Suppressor macrophage treated with lipopolysaccharide for 1 hour (primary cell): ENCODE measurements at places on chromosomes 5 and 9.

DNA sequence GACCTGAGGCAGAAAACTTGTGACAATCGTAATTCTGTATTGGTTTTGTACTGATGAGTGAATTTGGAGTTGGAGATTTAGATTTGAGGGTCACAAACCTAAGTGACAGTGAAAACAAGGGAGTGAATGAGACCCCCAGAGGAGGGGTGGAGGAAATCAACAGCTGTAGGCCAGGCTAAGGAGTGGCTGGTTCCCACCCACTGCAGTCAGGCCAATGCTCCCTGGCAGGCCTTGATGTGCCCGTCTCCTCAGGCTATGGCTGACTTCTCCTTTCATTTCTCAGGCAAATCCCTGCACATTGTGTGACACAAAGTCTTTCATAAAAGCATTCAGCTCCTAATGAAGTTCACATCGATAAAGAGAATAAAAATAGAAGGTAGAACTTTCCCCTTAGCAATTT is 557.6 kb downstream of the CETN3 start:
- no peak for DNase-seq

GRCh38 chr9:130107234-130107861 is 53.6 kb downstream of the GPR107 start:
- peak; percentile 93 for DNase-seq

DNA sequence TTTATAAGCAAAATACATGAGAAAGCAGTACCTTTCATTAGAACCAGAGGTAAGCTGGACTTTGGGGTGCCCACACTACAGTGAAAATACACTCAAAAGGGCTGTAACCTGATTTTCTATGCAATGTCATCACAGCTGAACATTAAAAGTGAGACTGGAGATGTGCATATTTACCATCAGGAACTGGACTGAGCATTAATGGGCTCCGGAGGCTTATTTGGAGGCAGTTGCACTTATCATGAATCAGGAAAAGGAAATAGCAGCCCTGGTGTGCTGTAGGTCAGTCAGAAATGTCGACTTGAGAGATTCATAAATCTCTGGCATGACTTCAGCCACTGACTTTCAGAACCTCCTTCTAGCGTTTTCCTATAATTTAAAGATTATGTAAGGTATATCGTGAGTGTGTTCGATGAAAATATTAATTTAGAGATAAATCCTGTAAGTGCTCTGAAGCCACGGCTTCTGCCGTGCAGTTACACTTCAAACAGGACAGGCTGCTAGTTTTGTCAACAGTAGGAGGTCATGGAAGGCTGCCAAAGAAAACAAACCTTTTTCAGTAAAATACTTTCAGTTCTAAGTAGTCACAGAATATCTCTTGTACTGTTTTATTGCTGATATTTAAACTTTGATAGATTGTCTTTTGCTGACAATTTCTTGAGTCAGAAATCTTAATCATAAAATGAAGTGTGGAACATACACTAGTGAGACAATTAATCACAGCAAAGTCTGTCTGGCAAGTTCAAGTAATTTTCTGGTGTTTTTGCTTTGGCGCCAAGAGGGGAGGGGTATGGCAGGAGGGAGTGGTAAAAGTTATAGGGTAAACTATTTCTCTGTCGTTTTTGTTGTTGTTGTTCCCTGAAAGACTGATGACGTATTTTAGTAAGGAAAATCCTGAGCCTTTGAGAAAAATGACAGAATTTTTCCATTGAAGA is 939.7 kb downstream of the NR2F1-AS1 start:
- DNase-seq, result no peak

GRCh38 chr5:144882739-144883283 is 712.1 kb downstream of the KCTD16 start:
- no peak for DNase-seq

- no peak for DNase-seq
These were observed 5.8 kb upstream of the CARNMT1 start for GRCh38 chr9:75033791-75034473.

GRCh38 chr5:83227611-83228010 is 150.3 kb downstream of the XRCC4 start:
- no peak for DNase-seq

DNA sequence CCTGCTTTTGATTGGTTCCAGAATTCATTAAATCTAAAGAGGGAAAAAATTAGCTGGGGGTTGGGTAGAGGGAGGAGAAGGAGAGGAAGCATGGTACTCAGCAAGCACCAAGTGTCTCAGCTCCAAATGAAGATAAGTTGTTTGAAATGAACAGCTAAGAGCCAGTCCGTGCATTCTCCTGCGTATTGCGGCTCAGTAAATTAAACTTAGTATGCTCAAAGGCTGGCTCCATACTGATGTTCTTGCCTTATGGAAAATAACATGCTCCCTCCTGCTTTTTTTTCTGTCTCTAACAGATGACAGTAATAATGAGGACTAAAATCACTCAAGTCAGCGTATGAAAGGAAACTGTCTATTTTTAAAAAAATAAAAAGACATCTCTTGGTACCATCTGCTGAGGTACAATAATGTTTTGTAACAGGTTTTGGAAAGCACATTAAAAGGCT is 161.0 kb downstream of the SPATA31D1 start:
- DNase-seq, result no peak
